Suprapubic skin (tissue), 4 donors: ENCODE measurements at places on chromosomes 5 and 9.
A peak's percentile ranks its signal among the peaks of the same experiment; 100 is the strongest.

GRCh38 chr5:160516696-160517530 lies 95.3 kb downstream of the PTTG1 start:
- no peak for DNase-seq

GRCh38 chr9:36191290-36191645 lies 547 bp downstream of the CLTA start:
- no peak for DNase-seq

GRCh38 chr9:129907201-129907600 lies 71.9 kb downstream of the USP20 start:
- DNase-seq, result no peak

DNA sequence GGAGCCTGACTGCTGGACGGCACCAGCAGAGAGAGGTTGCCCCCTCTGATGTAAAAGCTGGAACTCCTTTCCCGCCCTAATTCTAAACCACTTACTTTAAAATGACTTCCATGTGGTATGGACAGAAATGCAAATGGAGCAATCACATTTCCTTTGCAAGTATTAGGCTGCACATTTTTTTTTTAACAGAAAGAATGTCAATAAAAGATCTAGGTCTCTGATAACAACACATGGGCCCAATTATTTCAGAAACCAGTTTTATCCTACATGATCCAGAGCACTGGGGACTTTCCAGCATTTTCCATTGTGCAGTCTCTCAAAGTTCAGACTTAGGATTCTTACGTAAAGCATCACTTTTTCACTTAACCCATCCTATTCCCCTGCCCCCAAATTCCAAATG lies 203.7 kb downstream of the NXNL2 start:
- DNase-seq, result no peak

- DNase-seq, result no peak
Measured at GRCh38 chr5:143953851-143954250, 141.9 kb downstream of the HMHB1 start.

- no peak for DNase-seq
Measured at GRCh38 chr9:137077758-137078693, 709 bp downstream of the UAP1L1 start.

DNA sequence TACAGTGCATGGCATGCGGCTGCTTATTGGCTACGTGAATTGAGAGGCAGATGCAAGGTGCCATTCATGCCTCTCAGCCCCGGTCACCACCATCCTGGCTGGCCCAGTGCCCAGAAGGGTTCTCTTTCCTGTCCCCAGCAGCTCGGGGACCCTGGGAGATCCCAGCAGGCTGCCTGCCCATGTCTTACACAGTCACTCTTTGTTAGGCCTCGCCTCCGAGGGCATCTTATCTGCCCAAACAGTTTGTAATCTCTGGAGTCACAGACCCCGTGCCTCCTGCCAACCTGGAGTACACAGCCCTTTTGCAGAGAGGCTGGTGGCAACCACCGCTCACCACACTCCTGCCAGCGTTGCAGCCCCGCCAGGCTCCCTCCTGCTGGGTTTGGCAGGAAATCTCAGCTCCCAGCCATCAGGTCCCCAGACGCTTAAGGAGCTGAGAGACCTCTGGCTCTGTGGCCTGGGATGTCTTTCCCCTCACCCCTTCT lies 7.0 kb upstream of the AK1 start:
- DNase-seq, result no peak

GRCh38 chr5:110341836-110342235 lies 384.6 kb downstream of the TMEM232 start:
- DNase-seq, result no peak

DNA sequence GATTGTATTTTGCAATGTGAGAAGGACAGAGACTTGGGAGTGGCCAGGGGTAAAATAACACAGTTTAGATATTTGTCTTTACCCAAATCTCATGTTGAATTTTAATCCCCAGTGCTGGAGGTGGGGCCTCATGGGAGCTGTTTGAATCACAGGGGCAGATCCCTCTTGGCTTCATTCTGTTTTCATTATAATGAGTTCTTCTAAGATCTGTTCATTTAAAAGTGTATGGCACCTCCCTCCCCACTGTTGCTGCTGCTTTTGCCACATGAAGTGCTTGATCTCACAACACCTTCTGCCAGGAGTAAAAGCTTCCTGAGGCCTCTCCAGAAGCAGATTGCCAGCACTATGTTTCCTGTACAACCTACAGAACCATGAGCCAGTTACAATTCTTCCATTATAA lies 28.1 kb downstream of the COX7C start:
- DNase-seq, result no peak

GRCh38 chr9:127698985-127699670 lies 7.7 kb upstream of the CFAP157 start:
- peak; percentile 99 for DNase-seq

GRCh38 chr9:20707708-20708107 lies 23.6 kb downstream of the FOCAD start:
- DNase-seq, result no peak

- DNase-seq, result no peak
Measured at GRCh38 chr9:82721593-82721992, 341.3 kb downstream of the RASEF start.

- no peak for DNase-seq
Measured at GRCh38 chr9:96874947-96875460, 20.7 kb upstream of the ZNF782 start.

GRCh38 chr5:140868721-140869554 lies at the start of gene PCDHA11:
Gene PCDHA11 (plus strand): TSS chr5:140868957. CDS start chr5:140869104, 147 bp downstream.
- no peak for DNase-seq

- DNase-seq, result no peak
Measured at GRCh38 chr5:96066386-96066719, 104.7 kb upstream of the ELL2 start.

- DNase-seq, result peak; percentile 83
Measured at GRCh38 chr5:157484768-157485167, 24.8 kb downstream of the NIPAL4 start.
